Muscle of leg (tissue), 16 donors: ENCODE measurements at places on chromosomes 16 and 17.
A peak's percentile ranks its signal among the peaks of the same experiment; 100 is the strongest.

GRCh38 chr16:17287166-17287800 lies 183.5 kb downstream of the XYLT1 start:
- no peak for DNase-seq

GRCh38 chr17:546456-546855 lies 168.2 kb downstream of the VPS53 start:
- no peak for DNase-seq

DNA sequence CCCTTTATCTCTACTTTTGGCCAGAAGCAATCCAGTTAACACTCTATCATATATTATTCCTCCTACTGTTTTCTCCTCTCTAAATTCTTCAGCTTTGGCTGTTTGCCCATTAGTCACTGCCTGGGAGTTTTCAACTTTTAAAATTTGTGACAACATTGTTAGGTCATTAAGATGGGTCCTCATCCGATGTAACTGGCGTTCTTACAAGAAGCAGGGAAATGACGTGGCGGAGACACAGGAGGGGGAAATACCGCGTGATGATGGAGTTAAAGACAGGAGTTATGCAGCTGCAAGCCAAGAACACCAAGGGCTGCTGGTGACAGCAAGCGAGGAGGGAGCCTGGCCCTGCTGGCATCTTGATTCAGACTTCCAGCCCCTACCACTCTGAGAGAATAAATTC lies 34.8 kb upstream of the CPHXL start:
- DNase-seq, result no peak

GRCh38 chr17:59311051-59311468 lies 20.4 kb upstream of the YPEL2 start:
- DNase-seq, result peak; percentile 78

DNA sequence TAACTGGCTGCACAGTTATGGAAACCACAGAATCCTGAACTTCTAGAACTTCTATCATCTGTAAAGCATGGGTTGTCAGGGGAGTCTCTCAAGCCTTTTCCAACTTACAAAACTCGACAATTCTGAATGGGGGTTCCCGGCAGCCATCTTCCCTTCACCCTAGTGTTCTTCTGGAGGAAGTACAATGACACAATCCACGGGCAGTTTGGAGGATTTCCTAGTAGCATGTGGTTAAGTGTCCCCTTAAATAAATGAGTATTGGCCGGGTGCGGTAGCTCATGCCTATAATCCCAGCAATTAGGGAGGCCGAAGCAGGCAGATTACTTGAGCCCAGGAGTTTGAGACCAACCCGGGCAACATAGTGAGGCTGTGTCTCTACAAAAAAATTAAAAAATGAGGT lies 2.1 kb downstream of the SLC16A6 start:
- no peak for DNase-seq

GRCh38 chr16:25066426-25066746 lies 45.2 kb upstream of the LCMT1 start:
- no peak for DNase-seq

DNA sequence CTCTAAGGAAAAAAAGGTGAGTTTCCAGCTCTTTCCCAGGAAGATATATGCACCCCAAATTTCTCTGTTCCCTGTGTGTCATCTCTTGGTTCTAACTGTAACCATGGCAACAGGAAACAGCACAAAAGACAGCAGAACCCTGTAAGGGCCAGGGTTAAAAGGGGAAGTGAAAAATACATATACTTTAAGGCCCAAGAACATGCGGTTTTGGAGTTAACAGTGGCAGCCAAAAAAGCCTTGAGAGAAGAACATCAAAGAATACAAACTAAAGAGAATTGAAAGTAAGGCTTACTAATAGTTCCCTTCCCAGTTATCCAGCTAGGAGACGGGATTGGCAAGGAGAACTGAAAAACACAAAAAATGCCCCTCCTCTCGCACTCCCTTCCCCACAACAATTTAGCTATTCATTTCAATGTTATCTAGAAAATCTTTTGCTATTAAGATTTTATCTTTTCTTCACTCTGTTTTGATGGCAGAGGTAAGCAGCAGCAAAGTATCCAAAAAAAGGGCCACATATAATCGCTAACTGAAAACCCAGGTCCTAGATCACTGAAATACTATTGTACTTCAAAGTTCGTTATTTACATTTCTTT lies 1.5 kb downstream of the SPOP start:
- DNase-seq, result peak; percentile 81

DNA sequence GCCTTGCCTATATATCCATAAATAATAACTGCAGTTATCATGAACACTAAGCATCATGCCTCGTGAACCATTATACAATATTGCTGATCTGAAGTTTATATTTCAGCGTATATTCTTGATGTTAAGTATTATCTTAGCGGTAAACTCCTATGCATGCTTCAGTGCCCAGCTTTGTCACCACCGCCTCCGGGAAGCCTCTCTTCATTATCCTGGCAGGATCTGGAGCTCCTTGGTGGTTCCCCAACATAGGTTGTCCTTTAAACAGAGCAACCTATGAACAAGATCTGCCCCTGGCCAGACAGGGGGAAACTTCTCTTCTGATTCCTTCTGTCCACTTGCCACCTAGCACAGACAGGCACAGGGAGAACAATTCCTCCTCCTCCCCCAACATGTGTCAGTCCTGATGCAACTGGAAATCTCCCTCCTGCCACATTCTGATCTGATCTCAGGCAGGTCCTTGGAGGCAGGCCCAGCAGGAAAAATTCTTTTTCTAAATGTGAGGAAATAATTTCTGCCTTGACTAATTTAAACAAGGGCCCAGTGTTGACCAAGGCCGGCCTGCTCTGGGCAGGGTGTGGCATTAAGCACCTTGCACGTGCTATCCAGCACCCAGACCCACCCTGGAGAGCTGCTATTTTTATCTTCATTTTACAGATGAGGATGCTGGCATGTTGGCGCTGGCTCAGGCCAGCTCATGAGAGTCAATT lies 22.4 kb downstream of the SPNS2 start:
- no peak for DNase-seq

DNA sequence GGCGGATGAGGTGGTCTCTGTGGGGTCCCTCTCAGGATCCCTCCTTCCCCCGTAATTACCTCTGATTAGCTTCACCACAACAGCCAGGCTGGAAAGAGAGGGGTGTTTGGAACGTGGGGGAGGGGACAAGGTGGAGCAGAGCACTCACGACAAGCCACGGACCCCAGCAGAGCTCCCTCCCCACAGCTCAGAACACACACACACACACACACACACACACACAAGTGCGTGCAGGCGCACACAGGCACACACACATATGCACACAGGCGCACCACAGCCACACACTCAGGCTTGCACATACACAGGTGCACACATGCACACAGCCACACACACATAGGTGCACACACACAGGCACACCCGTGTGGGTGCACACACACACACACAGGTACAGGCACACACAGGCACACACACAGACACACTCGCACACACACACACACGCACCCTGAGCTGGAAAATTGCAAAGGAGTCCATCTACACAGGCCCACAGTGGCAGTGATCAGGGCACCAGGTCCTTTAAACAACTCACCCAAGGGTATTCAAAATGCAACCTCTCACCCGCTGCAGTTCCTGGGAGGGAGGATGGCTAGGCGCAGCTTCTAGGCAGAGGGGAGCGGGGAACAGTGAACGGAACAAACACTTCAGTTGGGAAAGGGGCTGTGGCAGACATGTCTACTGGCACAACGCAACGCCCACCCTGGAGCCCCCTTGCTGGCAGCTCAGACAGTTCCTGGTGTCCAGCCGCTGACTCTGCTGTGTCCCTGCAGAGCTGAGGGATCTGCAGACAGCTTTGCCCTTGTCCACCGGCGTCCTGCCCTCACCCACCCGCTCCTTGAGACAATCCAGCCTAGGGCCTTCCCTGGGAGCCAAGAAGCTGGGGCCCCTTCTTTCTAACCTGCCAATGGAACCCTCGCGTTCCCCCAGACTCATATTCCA lies 59.9 kb upstream of the DLX4 start:
- DNase-seq, result no peak

DNA sequence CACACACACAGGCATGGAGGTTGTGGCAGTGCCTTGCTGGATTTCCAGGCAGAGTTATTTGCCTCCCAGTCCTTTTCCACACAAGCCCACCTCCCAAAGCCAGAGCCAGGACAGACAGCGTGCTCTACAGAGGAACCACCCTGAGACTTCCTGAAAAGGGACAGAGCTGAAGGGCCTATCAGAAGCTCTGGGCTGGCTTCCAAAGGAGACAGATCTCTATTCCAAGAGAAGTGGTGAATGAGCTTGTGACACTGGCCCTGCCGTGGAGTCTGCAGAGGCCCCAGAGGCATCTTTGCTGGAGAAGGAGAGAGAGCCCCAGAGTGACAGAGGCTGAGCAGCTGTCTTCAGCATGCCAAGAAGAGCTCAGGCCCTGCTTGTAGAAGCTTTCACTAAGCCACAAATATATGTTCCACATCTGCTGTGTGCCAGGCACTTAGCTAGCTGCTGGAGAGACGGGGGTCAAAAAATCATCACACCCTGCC lies 8.3 kb upstream of the LPCAT2 start:
- DNase-seq, result peak; percentile 96

DNA sequence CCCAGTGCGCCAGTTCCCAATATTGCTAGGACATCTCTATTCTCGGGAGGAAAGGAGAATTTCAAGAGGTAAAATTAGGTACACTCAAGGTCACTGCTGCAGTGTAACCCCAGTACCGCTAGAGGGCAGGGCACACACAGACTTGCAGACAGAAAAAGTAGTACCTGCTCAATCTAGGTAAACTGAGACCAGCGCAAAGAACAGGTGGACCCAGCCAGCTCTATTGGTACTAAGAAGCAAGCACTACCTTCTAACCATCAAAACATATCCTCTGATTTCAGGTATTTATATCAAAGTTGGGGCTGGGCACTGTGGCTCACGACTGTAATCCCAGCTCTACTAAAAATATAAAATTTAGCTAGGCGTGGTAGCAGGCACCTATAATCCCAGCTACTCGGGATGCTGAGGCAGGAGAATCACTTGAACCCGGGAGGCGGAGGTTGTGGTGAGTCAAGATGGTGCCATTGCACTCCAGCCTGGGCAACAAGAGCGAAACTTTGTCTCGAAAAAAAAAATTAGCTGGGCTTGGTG lies 3.6 kb upstream of the WDR81 start:
- DNase-seq, result peak; percentile 66

GRCh38 chr16:66274335-66275110 lies 92.0 kb upstream of the CDH5 start:
- DNase-seq, result peak; percentile 65

DNA sequence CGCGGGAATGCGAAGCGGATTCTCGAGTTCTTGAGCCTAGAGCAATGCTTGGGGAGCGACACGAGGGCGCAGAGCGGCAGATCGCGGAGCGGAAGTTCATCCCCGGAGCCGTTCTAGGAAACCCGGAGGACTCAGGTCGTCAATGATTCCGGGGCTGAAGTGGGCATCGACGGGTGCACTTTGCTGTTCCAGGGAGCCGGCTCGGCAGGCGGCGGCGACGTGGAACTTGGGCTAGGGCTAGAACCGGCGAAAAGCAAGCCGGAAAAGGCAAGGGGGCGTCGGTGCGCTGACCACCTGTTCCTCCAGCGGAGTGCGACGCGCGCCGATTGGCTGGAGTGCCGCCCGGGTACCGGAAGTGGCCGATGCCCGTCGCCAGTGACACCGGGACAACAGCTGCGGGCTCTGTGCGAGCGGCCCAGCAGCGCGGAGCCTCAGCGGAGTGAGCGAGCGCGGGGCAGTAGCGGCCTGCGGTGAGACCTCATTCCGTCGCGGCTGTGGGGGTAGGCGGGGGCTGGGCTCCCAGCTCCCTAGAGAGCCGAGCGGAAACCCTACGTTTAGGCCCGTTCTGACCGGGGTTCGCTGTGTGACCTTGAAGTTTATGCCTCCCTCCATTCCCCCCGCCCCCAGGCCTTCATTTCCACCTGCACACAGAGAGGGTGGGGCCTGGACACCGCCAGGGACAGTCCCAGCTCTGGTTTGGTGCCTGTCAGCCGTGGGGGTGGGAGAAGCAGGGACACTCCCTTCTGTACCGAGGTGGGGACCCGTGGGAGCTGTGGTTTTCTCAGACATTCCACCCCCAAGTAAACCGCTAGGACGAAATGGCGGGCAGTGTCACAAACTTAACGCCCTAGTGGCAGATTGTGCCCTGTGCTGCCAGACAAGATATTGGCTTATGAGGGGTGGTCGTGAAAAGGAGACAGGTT lies at the start of gene ZFP3:
Gene ZFP3 (plus strand): TSS at position 362 of the 923 bp plus-strand sequence. CDS start 13,038 bp downstream, outside the sequence.
- DNase-seq, result peak; percentile 92

DNA sequence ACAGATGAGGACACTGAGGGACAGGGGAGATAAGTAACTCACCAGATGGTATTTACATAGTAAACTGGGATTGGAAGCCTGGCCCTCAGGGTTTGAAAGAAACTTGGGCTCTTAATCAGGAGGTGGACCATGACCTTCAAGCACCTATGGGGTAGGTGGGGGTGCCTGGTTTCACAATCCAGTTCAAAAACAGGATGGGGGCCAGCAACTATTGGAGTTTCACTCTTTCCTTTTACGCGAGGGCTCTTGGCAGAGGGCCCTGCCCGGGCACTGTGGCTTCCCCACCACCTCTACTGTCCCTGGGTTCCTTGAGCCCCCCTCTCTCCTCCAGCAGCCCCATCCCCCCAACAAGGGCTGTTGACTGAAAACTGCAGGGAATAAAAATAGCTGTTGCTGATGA lies 11.3 kb upstream of the PRR29 start:
- no peak for DNase-seq

DNA sequence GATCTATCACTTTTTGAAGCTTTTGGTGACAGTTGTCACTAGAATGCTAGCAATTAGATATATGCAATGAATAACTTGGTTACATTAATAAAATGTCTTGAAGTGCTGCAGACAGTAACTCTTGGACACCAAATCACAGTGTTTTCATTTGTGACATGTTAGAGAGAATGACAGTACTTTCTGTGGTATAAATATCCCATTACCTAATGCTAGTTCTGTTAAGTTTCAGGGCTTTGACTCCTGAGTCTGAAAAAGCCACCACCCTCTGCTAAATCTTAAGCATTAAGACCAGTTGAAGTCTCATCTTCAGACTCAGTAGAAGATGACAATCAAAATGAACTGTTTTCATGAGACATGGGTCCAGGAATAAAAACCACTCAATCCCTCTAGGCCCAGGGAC lies 10.6 kb upstream of the CPHXL2 start:
- no peak for DNase-seq

DNA sequence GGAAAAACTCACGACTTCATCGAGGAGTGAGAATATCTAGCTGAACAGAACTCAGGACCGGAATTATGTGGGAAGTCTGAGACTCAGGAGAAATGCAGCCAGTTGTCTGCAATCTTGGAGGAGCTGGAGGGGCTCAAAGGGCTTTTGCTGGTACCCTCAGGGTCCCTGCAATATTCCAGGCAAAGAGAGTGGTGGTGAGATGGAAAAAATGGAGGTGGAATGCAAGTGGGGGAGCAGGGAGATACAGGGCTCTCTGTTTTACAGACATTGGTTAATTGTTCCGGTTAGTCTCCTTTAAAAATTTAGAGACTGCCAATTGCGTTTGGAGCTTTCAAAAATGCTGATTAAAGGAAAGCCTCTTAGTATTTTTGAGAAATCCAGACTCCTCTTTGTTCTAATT lies 18.2 kb upstream of the HP start:
- DNase-seq, result no peak

- no peak for DNase-seq
These were observed 14.9 kb downstream of the RCVRN start for GRCh38 chr17:9890124-9890523.

DNA sequence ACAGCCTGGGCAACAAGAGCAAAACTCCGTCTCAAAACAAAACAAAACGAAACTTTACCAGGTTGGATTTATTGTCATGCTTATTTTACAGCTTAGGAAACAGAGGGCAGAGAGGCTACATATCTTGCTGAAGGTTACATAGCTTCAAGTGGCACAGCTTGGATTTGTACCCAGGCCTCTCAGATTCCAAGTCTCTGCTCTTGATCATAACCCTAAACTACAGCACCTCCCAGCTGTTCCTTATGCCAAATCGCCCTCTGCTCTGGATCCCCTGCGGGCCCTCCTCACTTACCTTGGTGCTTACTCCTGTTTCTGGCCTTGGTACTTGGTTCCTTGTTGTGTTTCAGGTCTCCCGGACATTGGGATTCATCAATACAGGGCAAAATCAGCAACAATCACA lies 11.7 kb upstream of the CUEDC1 start:
- no peak for DNase-seq
